Ureter (tissue), 1 donor: ENCODE measurements at places on chromosomes 2 and 18. TPM values are rescaled to one million over a fixed set of nuclear protein-coding genes. Genes with fewer than 3 reads are reported as not detected.

The GALR1 gene
- not detected for total RNA-seq

The SERPINB4 gene
- not detected for total RNA-seq

The DSC3 gene
- 5.7 TPM for total RNA-seq

The PRKAG3 gene
- not detected for total RNA-seq

The NIFK gene
- 92.3 TPM for total RNA-seq

The SLC9A4 gene
- 23.5 TPM for total RNA-seq

The PDE11A gene
- total RNA-seq: 2.2 TPM

The SCN9A gene
- 3.1 TPM for total RNA-seq
